ENCODE measurements at places on chromosomes 5 and 9.

DNA sequence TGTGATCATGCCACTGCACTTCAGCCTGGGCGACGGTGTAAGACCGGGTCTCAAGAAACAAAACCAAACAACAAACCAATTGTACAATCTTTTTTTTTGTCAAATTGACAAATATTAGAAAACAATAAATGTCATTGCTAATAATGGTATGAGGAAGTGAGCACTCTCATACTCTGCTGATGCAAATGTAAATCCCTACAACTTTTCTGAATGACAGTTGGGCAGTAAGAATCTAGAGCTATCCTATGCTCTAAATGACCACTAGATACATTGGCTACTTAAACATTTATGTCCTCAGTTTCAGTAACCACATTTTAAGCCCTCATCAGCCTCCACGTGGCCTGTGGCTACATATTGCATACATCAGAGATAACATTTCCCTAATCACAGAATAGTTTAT is 256.2 kb downstream of the FER start:
- no peak for DNase-seq

- DNase-seq = no peak
Observed at GRCh38 chr5:65111961-65112658, 343.4 kb downstream of the CWC27 start.

DNA sequence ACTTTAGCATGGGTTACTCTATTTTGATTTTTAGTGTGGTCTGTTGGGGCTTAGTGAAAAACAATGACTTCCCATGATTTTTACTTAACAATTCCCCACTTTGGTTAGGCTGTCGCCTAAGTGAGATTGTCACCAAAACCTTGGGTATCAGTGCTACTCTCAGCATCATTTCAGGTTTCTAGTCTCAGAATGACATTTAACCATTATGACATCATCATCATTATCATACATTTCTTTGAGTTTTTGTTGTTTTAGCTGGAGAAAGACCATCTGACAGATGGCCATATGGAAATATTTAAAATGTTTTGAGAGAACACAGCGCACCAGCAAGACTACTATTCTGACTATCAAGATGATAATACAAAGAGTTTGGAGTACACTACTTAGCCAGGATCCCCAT is 551.0 kb upstream of the PTPRD start:
- DNase-seq = no peak

- DNase-seq = no peak
Observed at GRCh38 chr9:71607461-71607881, 160.8 kb downstream of the CEMIP2 start.

DNA sequence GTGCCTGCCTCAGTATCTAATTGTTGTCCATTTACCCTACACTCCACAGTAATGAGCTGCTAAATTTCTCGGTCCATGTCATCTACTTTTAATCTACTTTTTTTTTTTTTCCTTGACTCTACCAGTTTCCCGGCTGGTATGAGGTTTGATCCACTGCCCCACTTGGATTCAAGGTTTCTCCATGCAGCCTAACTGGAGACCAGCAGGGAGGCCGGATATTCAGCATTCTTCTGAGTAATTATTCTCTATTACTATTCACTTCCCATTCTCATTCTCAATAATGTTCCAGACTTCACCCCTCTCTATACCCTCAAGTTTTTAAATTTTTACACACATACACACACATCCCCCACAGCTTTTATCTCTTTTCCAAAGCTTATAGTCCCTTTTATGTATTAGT is 51.0 kb upstream of the SUSD1 start:
- peak; percentile 52 for DNase-seq
